ENCODE measurements at places on chromosomes 3 and 15.

DNA sequence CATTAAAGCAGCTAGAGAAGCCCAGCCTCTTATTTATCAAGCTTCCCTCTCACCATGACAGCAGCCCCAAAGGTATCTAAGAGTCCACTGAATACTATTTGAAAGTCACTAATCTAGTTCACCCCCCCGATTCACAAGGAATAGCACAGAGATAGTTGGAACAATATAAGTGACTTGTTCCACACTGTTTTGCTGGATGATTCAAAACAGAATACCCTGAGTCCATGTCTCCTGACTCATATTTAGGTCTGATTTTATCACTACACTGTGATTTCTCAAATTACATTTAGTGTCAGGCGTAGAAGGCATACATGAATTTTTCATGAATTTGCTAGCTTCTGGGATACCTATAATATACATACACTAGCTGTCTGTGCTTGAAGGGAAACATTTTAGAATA, 18.7 kb upstream of the EOGT start:
- DNase-seq: no peak

GRCh38 chr15:100241572-100242482, 99.9 kb downstream of the ADAMTS17 start:
- DNase-seq: no peak

- DNase-seq: no peak
Measured at GRCh38 chr3:112604536-112604935, 36.4 kb downstream of the CCDC80 start.

GRCh38 chr3:141981084-141981483, 104.6 kb downstream of the ATP1B3 start:
- DNase-seq: no peak

- no peak for DNase-seq
Measured at GRCh38 chr15:97141360-97141759, 810.9 kb downstream of the NR2F2 start.

GRCh38 chr15:75112278-75112847, 89.0 kb downstream of the PPCDC start:
- no peak for DNase-seq

GRCh38 chr15:85010386-85011159, 28.9 kb downstream of the PDE8A start:
- no peak for DNase-seq

DNA sequence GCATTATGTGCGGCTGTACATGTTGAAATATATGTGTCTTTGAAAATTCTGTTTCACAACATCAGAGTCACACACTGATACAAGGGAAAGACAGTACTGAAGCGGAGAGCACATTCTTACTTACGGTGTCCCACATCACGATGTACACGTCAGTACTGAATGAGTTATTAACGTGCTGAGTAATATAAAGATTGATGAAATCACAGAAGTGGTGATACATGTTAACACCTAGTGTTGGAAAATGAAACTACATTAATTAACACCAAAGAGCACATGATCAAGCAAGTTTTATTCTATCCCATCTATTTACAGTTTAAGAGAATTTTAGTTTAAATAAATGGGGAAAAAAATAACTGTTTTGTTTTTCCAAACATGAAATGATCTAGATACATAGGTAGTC, 15.6 kb downstream of the EOGT start:
- DNase-seq: no peak

- DNase-seq: no peak
Measured at GRCh38 chr15:83283813-83284558, 478 bp downstream of the BNC1 start.

DNA sequence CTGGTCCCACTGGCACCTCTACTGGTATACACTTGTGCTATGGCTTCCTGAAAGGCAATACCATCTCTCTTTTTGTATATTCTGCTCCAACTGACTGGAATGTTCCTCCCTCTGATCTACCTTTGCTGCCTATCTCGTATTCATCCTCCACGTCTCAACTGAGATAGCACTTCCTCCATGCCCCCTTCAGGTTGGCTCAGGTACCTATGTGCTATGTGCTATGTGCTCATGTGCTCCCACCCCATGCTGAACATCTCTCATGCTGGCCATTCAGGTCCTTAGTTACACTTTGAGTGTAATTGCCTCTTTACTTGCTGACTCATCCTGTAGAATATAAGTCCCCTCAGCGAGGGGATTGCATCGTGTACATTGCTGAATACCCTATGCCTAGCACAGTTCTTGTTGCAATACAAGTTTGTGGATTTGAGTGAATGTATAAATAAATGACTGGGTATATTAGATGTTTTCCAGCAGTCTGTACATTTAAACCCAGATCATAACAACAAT, 156.9 kb downstream of the SOX2 start:
- DNase-seq: no peak

GRCh38 chr3:100360757-100361496, 26.4 kb downstream of the NIT2 start:
- DNase-seq: no peak

DNA sequence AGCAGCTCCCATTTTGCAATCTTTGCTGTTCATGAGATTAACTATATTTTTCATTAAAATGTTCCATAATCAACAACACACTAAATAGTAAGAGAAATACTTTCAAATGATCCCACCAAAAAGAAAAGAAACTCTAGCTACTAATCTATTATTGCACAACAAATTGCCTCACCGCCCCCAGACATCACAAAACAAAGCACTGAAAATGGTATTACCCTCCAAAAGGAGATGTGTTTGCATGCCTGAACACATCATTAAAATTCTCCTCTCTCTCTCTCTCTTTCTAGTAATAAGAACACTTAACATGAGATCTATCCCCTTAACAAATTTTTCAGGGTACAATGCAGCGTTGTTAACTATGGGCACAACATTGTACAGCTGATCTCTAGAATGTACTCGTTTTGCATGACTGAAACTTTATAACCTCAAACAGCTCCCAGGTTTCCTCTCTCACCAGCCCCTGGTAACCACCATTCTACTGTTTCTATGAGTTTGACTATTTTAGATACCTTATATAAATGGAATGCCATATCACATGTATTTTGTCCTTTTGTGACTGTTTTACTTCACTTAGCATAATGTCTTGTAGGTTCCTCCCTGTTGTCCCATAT, 33.1 kb downstream of the WNT5A start:
- DNase-seq: no peak

- no peak for DNase-seq
Measured at GRCh38 chr3:124383846-124384466, 346.3 kb upstream of the UMPS start.

GRCh38 chr3:177516158-177517011, 319.1 kb upstream of the TBL1XR1 start:
- no peak for DNase-seq

- DNase-seq: no peak
Measured at GRCh38 chr15:31437686-31438085, 111.1 kb downstream of the KLF13 start.

DNA sequence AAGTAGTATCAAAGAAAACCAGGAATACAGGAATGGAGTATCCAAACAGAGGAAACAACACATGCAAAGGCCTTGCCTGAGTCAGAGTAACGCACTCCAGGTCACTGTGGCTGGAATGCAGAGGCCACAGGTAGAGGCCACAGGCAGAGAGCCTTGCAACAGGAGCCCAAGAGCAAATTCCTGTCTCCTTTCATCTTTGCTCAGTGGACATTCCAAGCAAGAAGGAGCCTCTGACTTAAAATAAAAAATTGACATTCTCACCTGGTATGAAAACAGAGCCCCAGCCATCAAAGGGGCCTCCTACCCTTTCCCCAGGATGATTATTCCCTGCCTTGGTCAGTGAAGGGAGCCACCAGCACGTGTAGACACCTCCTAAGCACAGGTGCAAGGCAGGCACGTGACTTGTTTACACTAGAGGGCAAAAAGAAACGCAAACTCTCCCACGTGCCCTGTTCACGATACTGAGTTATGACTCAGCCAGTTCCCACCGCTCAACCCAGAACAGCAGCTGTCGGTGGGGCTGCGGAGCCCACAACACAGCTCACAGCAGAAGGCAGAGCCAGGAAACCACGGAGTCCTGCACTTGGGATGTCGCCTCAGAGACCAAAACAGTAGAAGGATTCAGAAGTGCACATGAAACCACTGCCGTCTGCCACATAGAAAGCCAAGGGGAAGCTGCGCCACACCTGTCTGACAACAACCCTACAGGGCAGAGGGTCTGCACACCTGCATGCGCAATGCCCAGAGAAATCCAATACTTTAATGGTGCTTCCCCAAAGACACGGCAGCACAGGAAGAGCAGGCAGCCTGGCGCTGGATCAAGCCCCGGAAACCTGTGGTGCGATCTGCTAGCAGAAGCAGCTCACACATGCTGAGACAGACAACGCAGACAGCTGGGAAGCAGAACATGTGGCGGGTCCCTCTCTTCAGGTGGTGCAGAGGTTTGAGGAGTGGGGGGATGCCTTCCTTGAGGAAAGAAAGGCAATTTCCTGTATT, 52.1 kb downstream of the ITGB5 start:
- no peak for DNase-seq

GRCh38 chr15:73344056-73344455, 24.7 kb downstream of the HCN4 start:
- DNase-seq: no peak

GRCh38 chr3:72082186-72082715, 297.3 kb upstream of the PROK2 start:
- DNase-seq: no peak

GRCh38 chr3:177977381-177978158, 558.7 kb upstream of the KCNMB2 start:
- no peak for DNase-seq

GRCh38 chr3:120057626-120058025, 36.6 kb downstream of the GSK3B start:
- no peak for DNase-seq

- DNase-seq: no peak
Measured at GRCh38 chr15:72591361-72591760, 63.1 kb upstream of the GOLGA6B start.

GRCh38 chr15:80264031-80264430, 12.0 kb upstream of the CTXND1 start:
- DNase-seq: no peak

- no peak for DNase-seq
Measured at GRCh38 chr3:17798000-17798399, 55.6 kb upstream of the TBC1D5 start.

Measured in amygdala (tissue), 56 donors.